ENCODE measurements at places on chromosomes 4 and X. TPM values are rescaled to one million over a fixed set of nuclear protein-coding genes. Genes with fewer than 3 reads are reported as not detected.

CSN1S1 gene
- not detected for total RNA-seq

SPP1 gene
- total RNA-seq = 0.29 TPM

POU3F4 gene
- total RNA-seq = not detected

DDX53 gene
- total RNA-seq = not detected

ZDHHC15 gene
- total RNA-seq = under 0.01 TPM

MSMO1 gene
- 82.0 TPM for total RNA-seq

L1CAM gene
- total RNA-seq = 1.2 TPM

HSFX4 gene
- total RNA-seq = not detected

SLC6A14 gene
- total RNA-seq = not detected

EDA2R gene
- total RNA-seq = 22.8 TPM

C4orf36 gene
- 3.1 TPM for total RNA-seq

MAGEB1 gene
- total RNA-seq = not detected

MAGT1 gene
- total RNA-seq = 135 TPM

IL21 gene
- not detected for total RNA-seq

AMER1 gene
- total RNA-seq = 2.0 TPM

FGD1 gene
- 9.3 TPM for total RNA-seq

FREM3 gene
- total RNA-seq = not detected

UNC5C gene
- 2.5 TPM for total RNA-seq

FATE1 gene
- total RNA-seq = not detected

GYPE gene
- 1.2 TPM for total RNA-seq

LANCL3 gene
- total RNA-seq = under 0.01 TPM

ENPEP gene
- total RNA-seq = 0.33 TPM

PRDM5 gene
- total RNA-seq = 21.8 TPM

EPGN gene
- total RNA-seq = 0.17 TPM

PTPN13 gene
- 68.5 TPM for total RNA-seq

ABCE1 gene
- total RNA-seq = 104 TPM

GRK4 gene
- total RNA-seq = 6.0 TPM

TMA16 gene
- total RNA-seq = 28.2 TPM
